DMS79 treated with DMSO at 0.1 percent for 48 hours (cell line): ENCODE measurements at places on chromosomes 12 and 14.

DNA sequence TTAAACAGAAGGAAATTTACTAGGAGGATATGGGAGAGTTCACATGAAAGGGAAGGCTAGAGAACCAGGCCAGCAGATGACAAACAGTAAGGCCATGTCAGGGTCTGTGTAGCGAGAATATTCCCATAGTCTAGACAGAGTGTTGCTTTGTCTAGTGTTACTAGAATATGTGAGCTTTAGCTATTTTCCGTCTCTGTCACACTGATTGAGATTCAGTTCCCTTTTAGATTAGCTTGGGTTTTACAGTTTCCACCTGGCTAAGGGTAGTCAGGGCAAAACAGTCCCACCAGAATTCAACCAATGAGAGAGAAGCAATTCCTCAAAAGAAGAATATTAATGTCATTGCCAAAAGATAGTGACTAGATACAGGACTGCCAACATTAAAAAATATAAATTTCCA lies 82.8 kb upstream of the MDM1 start:
- DNase-seq, result no peak

DNA sequence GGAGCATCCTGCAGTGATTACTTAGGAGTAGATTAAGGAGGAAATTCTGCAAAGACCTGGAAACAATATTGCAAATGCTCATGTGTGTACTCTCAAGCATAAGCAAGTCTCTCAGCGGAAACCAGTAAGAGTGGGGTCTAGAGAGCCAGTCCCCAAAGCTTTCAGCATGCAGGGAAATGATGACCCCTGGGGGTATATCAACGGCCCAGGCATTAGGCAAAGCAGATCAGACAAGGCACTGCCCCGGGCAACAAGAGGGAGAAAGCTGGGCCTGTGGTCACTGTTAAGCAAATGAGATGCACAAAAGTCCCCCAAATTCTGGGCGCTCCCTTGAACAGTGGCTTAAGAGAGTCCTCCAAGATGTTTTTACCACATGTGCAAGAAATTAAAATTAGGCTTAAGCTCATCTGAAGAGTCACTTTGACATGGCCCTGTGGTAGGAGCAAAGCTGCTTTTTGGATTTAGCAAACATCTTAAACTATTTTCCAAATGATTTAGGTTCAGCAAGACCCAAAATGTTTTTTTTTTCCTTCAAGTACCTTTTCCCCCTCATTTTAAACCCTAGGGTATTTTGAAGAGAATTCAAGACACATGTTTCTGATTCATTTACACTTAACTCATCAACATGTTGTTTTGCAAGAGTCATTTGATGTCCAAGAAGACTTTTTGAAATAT lies 457.1 kb upstream of the TBX3 start:
- DNase-seq, result no peak

DNA sequence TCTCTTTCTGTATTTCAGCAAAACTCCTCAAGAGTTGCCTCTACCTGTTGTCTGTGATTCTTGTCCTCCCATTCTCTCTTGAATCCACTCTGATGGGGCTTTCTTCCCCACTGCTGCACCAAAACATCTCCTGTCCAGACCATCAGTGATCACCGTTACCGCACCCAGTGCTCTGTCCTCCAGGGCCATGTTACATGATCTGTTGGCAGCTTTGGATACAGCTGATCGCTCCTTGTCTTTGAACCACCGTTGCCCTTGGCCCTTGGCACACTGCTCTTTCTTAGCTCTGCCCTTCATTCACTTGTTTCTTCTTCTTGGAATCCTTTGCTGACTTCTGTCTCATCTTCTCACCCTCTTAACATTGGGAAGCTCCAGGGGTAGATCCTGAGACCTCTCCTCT lies 333.7 kb upstream of the FKBP4 start:
- DNase-seq, result no peak

GRCh38 chr12:53044896-53045695 lies 4.8 kb upstream of the TNS2 start:
- DNase-seq, result no peak

DNA sequence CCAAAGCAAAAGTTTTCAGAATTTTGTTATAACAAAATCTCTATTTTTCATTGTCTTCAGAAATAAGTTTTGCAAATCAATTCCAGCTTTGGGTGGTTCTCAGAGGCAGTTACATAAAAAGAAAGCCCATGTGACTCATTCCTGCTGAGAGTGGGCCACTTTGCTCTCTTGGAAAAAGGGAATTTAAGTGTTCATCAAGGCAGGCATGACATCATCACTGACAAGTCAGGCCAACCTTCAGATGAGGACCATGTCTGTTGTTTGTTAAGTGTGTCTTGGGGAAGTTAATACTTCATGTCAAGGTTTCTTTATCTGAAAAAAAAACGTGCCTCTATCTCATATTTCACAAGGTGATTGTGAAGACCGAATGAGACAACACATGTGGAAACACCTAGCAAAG lies 519.8 kb upstream of the TMPO start:
- no peak for DNase-seq

GRCh38 chr12:123122626-123123025 lies 28.3 kb downstream of the PITPNM2 start:
- DNase-seq, result no peak

GRCh38 chr12:81077329-81077685 lies 572 bp upstream of the ACSS3 start:
- no peak for DNase-seq

- no peak for DNase-seq
Measured at GRCh38 chr14:74572726-74573301, 39.2 kb downstream of the LTBP2 start.

- no peak for DNase-seq
Measured at GRCh38 chr14:100317912-100318808, 5.0 kb upstream of the SLC25A47 start.

DNA sequence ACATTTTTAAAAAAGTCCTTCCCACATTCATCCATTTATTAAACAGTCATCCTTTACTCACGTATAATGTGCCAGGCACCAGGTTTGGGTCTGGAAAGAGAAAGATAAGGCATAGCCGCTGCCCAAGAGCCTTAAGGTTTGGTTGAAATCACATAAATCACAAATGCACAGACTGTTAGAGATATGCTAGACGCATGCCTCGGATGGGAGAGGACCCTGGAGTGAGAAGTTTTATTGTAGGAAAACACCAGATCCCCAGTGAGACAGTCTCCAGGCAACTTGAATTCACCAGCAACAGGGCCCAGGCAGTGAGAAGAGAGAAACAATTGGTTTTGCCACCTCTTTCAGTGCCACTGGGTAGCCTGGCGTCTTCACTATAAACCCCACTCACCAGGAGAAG lies 305.9 kb upstream of the AMIGO2 start:
- DNase-seq, result no peak

DNA sequence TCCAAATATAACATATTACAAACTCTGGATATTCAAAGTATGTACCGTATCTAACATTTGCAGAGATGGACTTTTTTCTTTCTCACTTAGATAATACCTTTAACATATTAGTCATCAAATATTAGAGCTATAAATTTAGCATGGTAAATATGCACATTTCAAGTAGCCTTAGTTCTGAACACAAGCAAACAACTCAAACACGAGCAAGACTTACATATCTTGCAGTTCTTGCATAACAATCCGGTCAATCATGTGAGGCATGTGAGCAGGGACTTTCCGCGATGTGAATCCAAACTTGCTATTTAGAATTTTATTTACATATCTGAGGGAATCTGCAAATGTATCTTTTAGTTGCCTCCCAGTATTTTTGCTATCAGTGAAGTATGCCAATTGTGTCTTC lies 22.1 kb upstream of the SYCP3 start:
- no peak for DNase-seq

- no peak for DNase-seq
Measured at GRCh38 chr14:88095791-88096190, 90.9 kb downstream of the GPR65 start.

GRCh38 chr12:12736759-12737676 lies 19.9 kb downstream of the CDKN1B start:
- peak; percentile 68 for DNase-seq

GRCh38 chr12:33156042-33156441 lies 259.5 kb upstream of the PKP2 start:
- no peak for DNase-seq

GRCh38 chr14:95227279-95227860 lies 70.0 kb upstream of the DICER1 start:
- peak; percentile 96 for DNase-seq

DNA sequence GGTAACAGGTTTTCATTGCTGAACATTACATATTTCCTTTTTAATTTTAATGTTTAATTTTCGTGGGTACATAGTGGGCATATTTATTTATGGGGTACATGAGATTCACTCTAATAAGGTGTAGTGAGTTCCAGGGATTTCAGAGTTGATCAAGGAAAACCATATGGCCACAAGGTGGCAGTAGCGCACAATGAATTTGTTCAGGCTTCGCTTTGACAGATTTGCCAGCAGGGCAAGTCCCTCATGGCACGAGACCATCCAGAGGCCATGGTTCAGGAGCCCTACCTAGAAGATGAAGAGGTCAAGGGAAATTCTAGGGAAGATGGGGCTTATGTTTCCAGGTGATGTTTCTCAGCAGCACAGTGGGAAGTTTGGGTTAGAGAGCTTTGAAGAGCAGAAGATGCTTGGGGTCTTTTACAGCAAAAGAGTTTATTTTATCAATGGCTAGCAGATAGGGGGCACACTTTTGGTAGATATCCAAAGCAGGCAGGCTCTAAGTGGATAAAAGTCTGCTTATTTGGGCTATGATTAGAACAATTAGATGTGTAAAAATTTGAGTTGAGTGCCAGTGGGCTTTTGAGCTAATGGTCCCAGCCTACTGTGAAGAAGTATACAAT lies 1004.4 kb downstream of the AACS start:
- DNase-seq, result no peak

DNA sequence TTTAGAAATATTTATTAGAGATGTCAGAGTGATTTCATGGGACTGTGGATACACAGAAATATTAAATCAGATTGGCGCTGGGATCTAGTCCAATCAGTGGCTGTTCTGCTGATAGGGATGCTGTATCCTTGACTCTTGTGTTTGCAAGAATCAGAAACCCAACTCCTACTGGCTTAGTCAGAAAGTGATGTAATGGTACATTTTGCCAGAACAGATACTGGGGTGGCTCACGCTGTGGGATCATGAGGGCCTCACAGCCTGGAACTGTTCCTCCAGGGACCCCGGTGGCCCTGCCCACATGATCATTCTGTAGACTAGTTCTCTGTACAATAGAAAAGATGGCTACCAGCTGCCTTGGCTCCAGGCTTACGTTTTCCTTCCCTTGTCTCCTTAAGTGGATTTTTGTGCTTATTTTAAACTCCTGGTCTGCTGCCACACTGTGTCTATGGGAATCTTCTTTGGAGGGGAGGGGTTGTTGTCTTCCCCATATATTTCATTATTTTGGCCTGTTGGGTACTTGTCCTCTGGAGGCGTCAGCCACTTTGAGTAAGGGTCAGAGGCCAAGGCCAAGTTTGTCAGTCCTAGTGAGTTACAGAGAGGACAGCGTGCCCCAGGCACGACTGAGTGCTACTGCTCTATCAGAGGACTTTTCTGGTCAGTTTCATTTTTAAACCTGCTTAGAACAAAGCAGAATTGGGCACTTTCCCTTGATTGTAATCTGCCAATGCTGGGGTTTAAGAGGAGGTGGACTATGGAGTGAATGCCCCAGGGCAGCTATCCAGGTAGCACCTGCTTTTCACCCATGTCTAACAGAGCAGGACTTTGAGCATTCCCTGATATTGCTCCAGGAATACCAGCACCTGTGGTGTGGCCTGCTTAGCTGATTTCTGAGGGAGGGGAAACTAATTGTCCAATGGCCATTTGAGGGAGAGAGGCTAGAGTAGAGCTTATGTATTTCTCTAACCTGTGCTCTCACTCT lies 164.3 kb downstream of the SLC5A8 start:
- DNase-seq, result no peak

DNA sequence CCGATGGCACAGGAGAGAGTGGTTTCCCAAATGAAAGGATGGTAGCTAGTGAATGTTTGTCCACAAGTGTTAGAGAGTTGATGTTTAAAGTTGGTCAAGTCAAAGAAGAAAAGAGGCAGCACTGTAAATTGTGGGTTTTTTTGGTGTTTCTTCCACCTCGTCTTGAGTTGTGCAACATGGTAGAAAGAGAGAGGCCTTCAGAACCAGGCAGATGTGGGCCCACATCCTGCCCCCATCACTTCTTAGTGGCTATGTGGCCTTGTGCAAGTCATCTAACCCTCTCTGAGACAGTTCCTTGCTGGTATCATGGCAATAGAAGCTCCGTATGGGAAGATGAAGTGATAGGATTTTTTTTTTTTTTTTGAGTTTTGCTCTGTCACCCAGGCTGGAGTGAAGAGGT lies 60.8 kb downstream of the NDUFA12 start:
- no peak for DNase-seq

GRCh38 chr12:76470028-76470939 lies 89.3 kb downstream of the OSBPL8 start:
- DNase-seq, result no peak

GRCh38 chr12:23640754-23641153 lies 308.7 kb downstream of the SOX5 start:
- no peak for DNase-seq

- DNase-seq, result no peak
Measured at GRCh38 chr12:26551385-26551784, 281.6 kb downstream of the ITPR2 start.

- DNase-seq, result no peak
Measured at GRCh38 chr14:70926235-70926830, 19.1 kb downstream of the PCNX1 start.

DNA sequence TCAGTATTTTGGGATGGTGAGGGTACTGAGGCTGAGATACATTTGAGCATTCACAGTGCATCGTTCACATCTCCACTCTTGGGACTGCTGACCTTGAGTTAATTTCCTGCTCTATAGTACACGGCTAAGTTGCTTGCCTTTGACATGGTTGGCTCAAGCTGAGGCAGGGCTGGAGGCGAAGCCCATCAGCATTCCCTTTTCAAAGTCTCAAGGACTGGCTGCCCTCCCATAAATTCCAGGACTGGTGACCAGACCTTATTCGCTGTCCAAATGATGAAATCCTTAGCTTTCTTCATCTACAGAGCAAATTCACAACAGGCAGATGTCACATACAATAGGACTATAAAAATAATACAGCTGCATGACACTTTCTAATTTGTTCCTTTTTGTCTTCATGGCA lies 85.9 kb downstream of the SSPN start:
- DNase-seq, result no peak

- DNase-seq, result no peak
Measured at GRCh38 chr12:72995616-72996015, 723.4 kb downstream of the TRHDE start.

- no peak for DNase-seq
Measured at GRCh38 chr14:27305441-27305945, 707.7 kb upstream of the NOVA1 start.
